ENCODE measurements at places on chromosomes 7 and 10.

DNA sequence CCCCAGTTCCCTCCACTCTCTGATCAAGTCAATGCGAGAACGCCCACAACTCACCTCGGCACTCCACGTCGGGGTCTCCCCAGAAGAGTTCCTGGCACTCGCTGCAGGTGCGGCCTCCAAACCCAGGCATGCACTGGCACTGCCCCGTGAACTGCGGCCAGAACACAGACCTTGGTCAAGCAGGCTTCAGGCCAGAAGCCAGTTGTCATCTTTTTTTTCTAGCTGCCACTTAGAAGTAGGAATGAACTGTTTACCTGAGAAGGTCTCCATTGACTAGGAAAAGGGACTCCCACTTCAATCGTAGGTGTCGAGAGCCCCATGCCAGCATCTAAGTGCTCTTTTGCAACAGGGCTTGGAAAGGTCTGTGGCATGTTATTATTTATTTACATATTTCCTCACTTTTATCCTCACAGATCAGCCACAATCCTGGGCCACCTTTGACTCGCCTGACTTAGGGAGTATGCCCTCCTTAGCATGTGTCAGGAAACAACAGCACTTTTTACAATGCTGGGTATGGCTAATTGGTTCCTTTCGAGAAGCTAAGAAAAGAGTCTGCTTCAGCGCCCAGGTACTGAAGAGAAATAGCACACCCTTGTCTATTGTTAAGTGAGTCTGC, 51.7 kb downstream of the LAMB1 start:
- DNase-seq = no peak

- no peak for DNase-seq
Observed at GRCh38 chr10:71968553-71969474, 4.6 kb downstream of the CHST3 start.

DNA sequence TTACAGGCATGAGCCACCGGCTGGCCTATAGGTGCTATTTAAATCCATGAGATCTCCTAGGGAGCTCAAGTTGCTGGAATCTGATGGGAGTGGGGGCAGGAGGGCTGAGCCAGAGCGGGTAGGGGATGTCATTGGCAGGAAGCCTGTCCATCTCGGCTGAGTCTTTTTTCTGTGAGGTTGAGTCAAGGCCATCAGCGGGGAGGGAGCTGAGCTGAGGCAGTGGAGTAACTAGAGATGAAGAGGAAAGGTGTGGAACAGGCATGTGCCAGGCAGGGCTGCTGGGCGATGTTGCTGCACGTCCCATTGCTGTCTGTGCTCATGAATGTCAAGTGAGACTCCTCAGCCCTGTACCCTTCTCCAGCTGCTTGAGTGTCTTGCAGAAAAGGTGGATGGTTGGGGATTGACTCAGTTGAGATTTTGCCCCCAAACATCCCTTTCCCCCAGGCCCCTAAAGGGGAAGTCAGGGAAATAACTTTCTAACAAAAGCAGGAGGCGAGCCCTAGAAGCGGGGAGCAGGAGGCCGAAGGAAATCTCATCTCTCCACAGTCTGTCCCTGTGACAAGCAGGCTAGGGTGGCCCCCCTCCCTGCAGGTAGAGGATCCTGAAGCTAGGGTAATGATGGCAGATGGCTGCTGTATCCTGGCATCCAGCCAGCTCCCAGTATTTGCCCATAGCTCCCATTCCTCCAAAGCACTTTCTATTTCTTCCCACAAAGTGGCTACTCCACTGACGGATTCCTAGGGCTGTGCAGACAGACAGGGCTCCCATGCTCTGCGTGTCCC, 5.4 kb downstream of the ATP6V1F start:
- DNase-seq = no peak

GRCh38 chr7:25260862-25261494, 32.7 kb upstream of the NPVF start:
- peak; percentile 66 for DNase-seq

DNA sequence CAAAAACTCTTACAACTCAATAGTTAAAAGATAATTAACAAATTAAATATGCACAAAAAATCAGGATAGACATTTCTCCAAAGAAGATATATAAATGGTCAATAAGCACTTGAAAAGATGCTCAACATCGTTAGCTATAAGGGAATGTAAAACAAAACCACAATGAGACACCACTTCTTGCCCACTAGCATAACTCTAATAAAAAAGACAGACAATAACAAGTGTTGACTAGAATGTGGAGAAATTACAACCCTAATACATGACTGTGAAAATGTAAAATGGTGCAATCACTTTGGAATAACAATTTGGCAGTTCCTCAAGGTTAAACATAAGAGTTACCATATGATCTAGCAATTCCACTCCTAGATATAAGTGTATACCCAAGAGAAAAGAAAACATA, 74.3 kb upstream of the PCGF5 start:
- no peak for DNase-seq
